ENCODE measurements at places on chromosomes 2 and 18.

DNA sequence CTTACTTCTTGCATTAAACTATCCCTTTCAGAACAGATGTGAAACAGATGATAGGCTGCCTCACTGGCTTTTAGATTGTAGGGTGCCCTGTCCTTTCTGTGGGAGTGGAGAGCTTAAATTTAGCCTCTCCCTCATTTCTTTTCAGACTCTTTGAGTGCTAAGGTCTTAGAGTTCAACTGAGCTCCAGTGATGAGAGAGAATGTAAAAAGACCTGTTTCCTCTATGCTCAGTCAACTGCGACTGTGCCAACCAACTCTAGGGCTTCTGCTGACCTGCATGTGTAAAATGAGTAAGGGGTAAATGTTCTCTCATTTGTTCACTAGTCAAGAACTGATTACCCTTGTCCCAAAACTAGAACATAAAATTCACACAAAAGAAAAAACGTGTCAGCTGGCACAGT is 104.8 kb upstream of the TGFA start:
- no peak for DNase-seq

GRCh38 chr2:221308507-221309066 is 263.5 kb downstream of the EPHA4 start:
- no peak for DNase-seq

DNA sequence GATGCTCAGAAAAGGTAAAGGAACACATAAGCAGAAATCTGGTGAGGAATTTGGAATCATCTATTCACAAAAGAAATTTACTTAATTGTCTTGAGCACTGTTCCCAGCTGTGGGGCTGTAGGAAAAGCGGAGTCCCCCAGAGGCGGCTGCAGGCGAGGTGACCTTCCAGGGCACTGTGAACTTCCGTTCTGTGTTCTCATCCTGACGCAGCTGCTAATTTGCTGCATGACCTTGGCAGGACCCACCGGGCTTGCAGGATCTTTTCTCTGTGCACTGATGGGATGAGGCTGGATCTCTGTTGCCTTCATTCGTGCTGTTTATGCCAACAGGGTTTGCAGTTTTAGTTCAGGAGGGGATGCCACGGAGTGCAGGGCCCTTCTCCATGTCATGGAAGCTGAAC is 301.9 kb upstream of the MYT1L start:
- DNase-seq, result no peak

- no peak for DNase-seq
Measured at GRCh38 chr2:109230941-109231420, 102.0 kb downstream of the SH3RF3 start.

DNA sequence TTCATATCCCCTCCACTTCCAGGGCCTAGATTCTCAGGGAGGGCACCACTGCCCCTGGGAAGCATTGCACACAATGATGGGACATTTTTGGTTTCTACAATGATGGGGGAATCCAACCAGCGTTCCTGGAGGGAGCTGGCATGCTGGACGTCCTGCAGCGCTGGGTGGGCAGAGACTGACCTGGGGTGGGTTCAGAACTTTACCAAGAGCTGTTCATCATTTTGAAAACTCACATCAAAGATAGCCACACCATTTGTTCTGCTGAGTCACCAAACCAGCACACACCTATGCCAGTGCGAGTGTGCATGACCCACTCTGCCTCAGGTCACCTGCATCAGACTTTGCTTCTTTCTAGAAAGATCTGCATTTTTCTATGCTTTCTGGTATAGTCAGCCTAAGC is 14.1 kb upstream of the ARMC9 start:
- no peak for DNase-seq

DNA sequence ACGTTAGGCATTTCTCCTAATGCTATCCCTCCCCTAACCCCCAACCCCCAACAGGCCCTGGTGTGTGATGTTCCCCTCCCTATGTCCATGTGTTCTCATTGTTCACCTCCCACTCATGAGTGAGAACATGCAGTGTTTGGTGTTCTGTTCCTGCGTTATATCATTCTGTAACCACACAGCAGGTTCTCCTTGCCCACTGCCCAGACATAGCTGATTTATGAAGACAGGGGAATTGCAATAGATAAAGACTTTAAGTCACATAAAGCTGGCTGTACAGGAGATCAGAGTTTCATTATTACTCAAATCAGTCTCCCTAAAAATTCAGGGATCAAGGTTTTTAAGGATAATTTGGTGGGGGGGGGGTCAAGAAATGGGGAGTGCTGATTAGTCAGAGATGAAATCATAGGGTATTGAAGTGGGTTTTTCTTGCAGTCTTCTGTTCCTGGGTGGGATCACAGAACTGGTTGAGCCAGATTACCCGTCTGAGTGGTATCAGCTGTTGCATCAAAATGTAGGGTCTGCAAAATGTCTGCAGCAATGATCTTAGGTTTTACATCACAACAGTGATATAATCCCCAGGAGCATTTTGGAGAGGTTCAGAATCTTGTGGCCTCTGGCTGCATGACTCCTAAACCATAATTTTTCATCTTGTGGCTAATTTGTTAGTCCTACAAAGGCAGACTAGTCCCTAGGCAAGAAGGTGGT is 392.1 kb upstream of the KCNJ3 start:
- DNase-seq, result no peak

GRCh38 chr2:135557530-135557929 is 26.2 kb downstream of the R3HDM1 start:
- no peak for DNase-seq

DNA sequence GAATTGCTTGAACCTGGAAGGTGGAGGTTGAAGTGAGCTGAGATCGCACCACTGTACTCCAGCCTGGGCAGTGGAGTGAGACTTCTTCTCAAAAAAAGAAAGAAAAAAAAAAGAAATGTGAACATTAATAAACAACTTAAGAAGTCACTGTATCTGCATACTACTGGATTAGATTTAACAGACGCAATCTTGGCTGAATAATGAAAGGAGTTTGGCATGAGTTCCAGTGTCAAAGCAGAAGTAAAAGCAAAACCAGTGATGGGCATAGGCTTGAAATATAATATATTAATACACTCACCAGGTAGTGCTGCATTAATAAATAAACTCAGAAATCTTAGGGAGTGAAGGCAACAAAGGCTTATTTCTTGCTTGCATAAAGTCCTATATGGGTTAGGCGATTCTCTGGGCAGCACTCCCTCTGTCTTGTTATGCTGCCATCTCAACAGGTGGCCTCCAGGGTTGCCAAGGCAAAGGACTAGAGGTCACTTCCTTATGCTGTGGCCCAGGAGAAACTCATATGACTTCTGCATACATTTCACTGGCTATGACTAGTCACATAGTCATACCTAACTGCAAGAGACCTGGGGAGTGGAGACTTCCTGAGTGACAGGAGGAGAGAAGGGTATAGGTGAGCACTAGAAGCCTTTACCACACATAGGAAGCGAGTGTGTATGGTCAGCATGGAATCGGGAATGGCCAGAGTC is 296.2 kb upstream of the SPRED2 start:
- no peak for DNase-seq

- DNase-seq, result no peak
Measured at GRCh38 chr2:2822143-2822542, 491.1 kb upstream of the MYT1L start.

GRCh38 chr2:182887093-182887492 is 20.7 kb upstream of the FRZB start:
- no peak for DNase-seq

DNA sequence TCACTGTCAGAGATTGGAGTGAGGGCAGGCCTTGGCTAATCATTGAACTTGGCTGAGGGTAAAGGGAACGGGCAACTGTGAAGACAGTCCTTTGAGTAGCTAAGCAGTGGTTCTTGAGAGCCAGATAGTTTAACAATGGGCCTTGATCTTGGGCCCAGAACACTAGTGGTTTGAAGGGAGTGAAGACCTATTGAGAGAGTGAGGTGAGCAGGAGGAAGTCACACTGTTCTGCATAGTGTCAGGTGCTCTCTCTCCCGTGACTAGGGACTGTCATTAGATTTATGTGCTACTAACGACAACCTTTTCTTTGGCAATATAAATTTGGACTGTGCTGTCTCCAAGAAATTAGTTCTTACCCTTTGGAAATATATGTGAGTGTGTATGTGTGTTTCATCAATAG is 44.6 kb upstream of the ALMS1 start:
- no peak for DNase-seq

- DNase-seq, result no peak
Measured at GRCh38 chr2:206084439-206084869, 1.5 kb downstream of the INO80D start.

GRCh38 chr2:216057688-216058193 is 23.9 kb downstream of the PECR start:
- DNase-seq, result no peak

- no peak for DNase-seq
Measured at GRCh38 chr2:238412067-238412767, 14.5 kb upstream of the ASB1 start.

DNA sequence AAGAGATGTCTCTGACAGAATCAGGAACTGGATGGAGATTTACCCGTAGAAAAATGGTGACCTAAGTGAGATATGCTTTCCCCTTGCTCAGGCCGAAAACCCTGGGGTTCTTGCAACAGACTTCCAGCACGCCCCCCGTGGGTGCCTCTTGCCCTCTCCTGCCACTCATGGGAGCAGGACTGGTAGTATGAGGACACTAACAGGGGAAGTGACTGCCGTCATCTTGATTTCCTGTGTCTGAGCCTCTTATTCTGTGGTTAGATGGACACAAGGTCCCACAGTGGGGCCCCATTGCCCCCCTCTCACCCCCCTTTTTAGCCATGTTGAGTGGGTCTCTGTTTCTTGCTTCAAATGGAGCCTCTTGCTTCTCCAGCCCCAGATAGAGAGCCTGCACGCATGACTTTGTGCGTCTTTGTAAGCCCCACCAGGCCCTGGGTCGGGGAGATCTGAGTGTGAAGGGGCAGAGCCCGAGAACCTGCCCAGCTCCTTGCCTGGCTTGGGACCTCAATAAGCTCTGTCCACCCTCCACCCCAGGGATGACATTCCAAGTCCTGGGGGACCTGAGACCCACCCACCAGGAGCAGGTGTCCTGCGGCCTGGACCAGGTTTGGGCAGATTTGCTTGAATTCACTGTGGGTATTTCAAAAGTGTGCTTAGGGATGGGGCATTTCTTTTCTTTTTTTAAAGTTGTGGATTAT is 12.6 kb downstream of the GNLY start:
- DNase-seq, result no peak

DNA sequence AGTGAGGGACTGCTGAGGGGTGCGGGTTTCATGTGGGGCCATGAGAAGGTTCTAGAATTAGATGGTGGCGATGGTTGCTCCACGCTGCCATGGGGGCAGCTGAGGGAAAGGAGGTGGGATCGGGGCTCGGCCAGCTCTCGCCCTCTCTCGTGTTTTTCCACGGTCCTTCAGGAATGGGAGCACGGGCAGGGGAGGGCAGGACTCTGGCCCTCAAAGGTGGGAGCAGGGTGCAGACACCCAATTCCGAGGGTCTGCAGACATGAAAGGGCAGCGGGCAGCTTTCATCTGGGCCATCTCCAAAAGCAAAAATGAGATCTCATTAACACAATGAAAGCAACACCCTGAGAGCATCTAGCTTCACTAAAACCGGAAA is 53.4 kb upstream of the SALL3 start:
- DNase-seq, result no peak

- DNase-seq, result no peak
Measured at GRCh38 chr2:188979187-188980114, 5.3 kb downstream of the COL3A1 start.

- DNase-seq, result no peak
Measured at GRCh38 chr2:16209799-16210198, 269.4 kb downstream of the MYCN start.

DNA sequence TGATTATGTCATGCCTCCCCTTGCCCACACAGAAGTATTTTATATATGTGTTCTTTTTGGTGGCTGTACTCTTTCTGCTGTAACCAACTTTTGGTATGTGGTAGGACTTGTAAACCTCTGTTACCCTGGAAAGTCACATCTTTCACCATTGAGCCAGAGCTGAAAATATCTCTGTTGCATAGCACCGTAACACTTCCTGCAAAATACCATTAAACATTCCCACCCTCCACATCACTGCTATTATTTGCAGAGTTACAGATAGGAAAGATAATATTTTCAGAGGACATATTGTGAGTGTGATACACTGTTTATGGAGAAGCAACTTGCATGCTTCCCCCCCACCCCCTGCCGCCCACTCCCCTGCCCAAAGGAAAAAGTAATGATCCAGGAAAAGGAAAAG is 44.8 kb downstream of the CAB39 start:
- no peak for DNase-seq

DNA sequence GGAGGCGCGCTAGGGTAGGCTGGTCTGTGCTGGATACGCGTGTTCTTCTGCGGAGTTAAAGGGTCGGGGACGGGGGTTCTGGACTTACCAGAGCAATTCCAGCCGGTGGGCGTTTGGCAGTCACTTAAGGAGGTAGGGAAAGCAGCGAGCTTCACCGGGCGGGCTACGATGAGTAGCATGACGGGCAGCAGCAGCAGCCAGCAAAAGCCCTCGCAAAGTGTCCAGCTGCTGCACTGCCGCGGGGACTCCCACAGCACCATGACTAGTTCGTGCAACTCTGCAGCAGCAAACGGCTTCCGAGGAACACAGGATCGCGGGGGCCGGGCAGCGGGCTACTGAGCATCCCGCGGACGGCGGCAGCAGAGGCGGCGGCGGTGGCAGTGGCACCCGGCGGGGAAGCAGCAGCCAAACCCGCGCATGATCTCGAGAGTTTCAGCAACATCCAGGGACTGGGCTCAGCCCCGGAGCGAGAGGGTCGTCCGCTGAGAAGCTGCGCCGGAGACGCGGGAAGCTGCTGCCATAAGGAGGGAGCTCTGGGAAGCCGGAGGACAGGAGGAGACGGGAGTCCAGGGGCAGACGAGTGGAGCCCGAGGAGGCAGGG is 368 bp downstream of the TMEFF2 start:
- DNase-seq, result no peak

DNA sequence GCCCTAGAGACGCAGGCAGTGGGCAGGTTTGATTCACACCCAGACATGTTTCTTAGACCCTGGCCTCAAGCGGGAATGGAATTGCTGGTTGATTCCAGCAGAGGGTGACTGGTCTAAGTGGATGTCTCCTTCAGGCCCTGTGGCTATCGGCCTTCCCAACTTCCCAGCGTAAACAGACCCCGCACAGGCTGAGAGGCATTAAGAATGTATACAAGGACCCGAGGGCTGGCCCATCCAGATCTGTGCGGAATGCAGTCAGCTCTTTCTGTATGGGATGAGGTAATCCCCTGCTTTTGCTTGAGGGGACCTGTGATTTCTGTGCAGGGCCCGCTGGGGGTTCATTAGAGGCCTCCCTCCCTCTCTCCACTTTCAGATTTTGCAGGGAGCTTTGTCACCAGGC is 6.5 kb downstream of the ACKR3 start:
- no peak for DNase-seq

DNA sequence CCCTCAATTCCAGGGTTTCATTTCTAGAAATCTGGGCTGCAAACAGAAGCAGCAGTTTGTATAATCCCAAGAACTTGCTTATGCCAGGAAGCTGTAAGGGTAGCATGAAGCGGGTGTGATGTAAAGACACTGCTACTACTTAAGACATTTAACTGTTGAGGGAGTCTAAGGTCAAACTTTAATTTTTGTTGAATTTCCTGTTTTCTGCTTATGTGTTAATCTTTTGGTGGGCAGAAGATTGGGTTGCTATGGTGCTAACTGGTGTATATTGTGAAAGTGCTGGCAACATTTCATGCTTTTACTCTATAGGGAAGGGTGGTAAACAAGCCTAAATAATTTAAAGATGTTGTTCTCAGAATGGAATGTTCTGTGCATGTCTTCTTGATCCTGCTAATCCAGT is 2.7 kb downstream of the NCOA1 start:
- no peak for DNase-seq

- DNase-seq, result no peak
Measured at GRCh38 chr2:152571048-152571766, 146.1 kb downstream of the PRPF40A start.

GRCh38 chr2:10332402-10333246 is 29.9 kb downstream of the HPCAL1 start:
- DNase-seq, result no peak

Measured in effector CD8-positive, alpha-beta T cell (primary cell).